ENCODE measurements at places on chromosomes 7 and 10.
A peak's percentile ranks its signal among the peaks of the same experiment; 100 is the strongest.

- no peak overlapping the region for H3K4me3 ChIP-seq
- no peaks in the 10 kb centered on the region for H3K36me3 ChIP-seq
- no peak overlapping the region for H3K27ac ChIP-seq
- H3K27me3 ChIP-seq = peaks cover 11% of the 10 kb centered on the region
Observed at GRCh38 chr10:100886963-100887362, 25.8 kb upstream of the SLF2 start.

- no peaks in the 10 kb centered on the region for H3K4me1 ChIP-seq
- H3K36me3 ChIP-seq = no peaks in the 10 kb centered on the region
- H3K27ac ChIP-seq = no peak overlapping the region
- no peak overlapping the region for H3K4me3 ChIP-seq
Observed at GRCh38 chr10:77932016-77932715, 5.6 kb upstream of the DLG5 start.

- no peaks in the 10 kb centered on the region for H3K4me1 ChIP-seq
- no peaks in the 10 kb centered on the region for H3K36me3 ChIP-seq
Observed at GRCh38 chr7:94243066-94243711, 151.5 kb upstream of the COL1A2 start.

DNA sequence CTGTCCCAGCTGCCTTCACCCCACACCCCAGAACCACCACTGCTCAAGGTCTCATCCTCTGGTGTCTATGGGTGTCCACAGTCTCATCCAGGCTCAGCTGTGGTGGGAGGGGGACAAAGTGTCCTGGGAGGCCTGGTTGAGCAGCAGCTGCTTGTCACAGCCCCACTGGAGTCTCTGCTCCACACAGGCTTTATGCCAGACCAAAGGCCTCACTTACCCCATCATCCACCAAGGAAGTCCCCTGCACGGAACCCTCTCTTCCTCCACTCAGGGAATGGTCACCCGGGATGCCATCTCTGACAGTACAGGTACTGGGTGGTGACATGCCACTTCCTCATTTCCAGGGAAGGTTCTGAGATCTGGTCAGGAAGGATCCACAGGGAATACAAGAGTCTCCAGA lies 925.4 kb upstream of the ZNF722 start:
- H3K27ac ChIP-seq = no peak overlapping the region
- H3K4me3 ChIP-seq = no peak overlapping the region
- no peak for DNase-seq
- H3K36me3 ChIP-seq = no peaks in the 10 kb centered on the region
- no peaks in the 10 kb centered on the region for H3K27me3 ChIP-seq

DNA sequence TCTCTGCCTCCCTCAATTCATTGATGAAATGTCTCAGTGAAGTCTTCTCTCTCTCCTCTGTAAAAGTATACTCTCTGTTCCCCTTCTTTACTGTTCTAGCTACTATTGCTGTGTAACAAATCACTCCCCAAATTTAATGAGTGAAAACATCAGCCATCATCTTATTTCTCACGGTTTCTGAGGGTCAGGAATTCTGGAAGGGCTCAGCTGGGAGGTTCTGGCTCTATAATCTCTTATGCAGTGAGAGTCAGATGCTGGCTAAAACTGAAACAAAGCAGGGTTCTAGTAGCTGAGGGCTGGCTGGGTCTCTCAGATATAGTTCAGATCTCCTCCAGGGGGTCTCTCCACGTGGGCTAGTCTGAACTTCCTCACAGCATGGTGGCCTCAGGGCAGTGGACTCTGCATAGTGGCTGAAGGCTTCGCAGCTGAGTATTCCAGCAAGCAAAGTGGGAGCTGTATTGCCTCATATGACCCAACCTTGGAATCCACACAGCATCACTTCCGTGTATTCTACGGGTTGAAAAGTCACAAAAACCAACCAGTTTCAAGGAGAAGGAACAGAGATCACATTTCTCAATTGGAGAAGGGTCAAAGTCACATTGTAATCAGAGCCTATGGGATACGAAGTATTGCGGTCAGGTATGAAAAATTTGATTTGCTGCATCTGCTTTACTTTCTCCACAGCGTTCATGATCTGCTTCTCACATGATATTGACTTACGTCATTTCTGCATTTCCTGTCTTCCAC lies 74.8 kb upstream of the ATRNL1 start:
- DNase-seq = no peak
- no peak overlapping the region for H3K27ac ChIP-seq

DNA sequence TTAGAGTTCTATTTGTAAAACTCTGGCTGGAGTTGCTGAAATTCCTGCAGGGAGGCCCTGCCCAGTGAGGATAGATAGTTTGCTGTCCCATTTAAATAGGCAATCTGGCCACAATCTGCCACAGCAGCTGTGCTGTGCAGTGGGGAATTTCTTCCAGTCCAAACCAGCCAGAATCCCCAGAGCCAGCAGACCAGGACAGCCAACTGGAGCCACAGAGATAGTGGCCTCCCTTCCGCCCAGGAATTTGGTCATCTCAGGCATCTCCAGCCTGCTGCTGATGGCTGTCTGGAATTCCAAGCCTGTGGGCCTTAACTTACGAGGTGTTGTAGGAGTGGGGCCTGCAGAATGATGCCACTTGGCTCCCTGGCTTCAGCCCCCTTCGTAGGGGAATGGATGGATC lies 643.4 kb downstream of the DNAJB9 start:
- DNase-seq = no peak
- H3K27ac ChIP-seq = no peak overlapping the region
- no peak overlapping the region for H3K4me3 ChIP-seq
- no peaks in the 10 kb centered on the region for H3K27me3 ChIP-seq
- no peaks in the 10 kb centered on the region for H3K4me1 ChIP-seq
- no peaks in the 10 kb centered on the region for H3K36me3 ChIP-seq

GRCh38 chr10:78332012-78332411 lies 298.3 kb downstream of the RPS24 start:
- H3K27ac ChIP-seq = no peak overlapping the region
- DNase-seq = no peak
- peaks cover 7% of the 10 kb centered on the region for H3K4me1 ChIP-seq
- H3K27me3 ChIP-seq = no peaks in the 10 kb centered on the region

DNA sequence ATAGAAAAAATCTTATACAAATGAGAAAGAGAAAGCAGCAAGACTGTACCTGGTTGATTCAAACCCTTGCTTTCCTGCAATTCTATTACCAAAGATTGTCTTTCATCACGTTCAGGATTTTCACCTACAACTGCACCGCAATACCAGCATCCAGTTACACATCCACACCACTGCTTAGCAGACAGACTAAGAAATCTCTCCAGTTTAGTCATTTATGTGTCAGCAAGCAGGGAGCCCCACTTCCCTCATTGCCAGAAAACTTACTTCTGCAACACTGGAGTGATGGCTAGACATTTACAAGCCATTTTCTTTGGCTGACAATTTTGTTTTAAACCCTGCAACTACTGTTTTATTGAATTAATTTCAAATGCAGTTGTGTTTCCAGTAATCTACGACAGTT lies 359.6 kb upstream of the MEOX2 start:
- H3K36me3 ChIP-seq = no peaks in the 10 kb centered on the region
- no peaks in the 10 kb centered on the region for H3K4me1 ChIP-seq
- no peak overlapping the region for H3K4me3 ChIP-seq
- no peak for DNase-seq
- no peak overlapping the region for H3K27ac ChIP-seq
- H3K27me3 ChIP-seq = no peaks in the 10 kb centered on the region

DNA sequence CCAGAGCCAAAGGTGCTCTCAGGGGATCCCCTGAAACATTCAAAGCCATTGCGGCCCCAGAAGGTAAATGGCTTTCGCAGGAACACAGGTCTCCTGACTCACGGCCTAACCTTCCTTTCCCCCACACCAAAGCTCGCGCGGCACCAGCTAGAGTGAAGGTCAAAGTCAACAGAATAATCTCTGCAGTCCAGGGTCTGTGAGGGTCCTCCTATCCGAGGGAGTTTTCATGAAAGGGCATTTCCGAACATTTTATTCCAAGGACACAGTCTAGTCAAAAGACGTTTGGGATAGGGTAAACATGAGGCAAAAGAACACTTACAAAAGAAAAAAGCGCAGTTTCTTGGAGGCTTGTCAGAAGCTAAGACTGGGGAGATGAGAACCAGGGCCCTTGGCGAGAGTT lies 559 bp upstream of the STEAP2 start:
- H3K36me3 ChIP-seq = no peaks in the 10 kb centered on the region
- no peak for DNase-seq
- no peaks in the 10 kb centered on the region for H3K27me3 ChIP-seq
- H3K4me3 ChIP-seq = peak overlapping the region; percentile 68
- peak overlapping the region; percentile 88 for H3K27ac ChIP-seq
- H3K4me1 ChIP-seq = no peaks in the 10 kb centered on the region

DNA sequence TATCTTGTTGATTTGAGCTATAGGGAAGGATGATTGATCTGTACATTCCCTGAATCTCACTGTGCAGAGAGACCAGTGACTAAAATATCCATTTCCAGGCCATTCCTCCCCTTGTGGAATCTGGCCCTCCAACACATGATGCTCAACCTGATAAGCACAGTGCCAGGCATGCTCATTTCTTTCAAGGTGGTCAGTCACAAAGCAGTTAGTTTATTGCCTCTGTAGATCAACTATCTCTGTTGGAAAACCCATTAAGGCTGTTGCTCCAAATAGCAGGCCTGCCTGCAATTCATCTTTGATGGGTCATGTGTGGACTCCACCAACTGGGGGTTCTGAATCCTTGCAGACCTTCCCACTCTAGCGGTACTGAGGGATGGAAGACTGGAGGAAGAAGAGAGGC lies 168.6 kb upstream of the FOXK1 start:
- DNase-seq = no peak
- no peaks in the 10 kb centered on the region for H3K36me3 ChIP-seq
- peaks cover 5% of the 10 kb centered on the region for H3K27me3 ChIP-seq
- H3K4me3 ChIP-seq = no peak overlapping the region
- no peaks in the 10 kb centered on the region for H3K4me1 ChIP-seq
- no peak overlapping the region for H3K27ac ChIP-seq

- H3K4me1 ChIP-seq = no peaks in the 10 kb centered on the region
- no peak overlapping the region for H3K4me3 ChIP-seq
- peak overlapping the region; percentile 49 for H3K27ac ChIP-seq
- no peaks in the 10 kb centered on the region for H3K27me3 ChIP-seq
Observed at GRCh38 chr10:113385021-113385999, 167.5 kb upstream of the HABP2 start.

DNA sequence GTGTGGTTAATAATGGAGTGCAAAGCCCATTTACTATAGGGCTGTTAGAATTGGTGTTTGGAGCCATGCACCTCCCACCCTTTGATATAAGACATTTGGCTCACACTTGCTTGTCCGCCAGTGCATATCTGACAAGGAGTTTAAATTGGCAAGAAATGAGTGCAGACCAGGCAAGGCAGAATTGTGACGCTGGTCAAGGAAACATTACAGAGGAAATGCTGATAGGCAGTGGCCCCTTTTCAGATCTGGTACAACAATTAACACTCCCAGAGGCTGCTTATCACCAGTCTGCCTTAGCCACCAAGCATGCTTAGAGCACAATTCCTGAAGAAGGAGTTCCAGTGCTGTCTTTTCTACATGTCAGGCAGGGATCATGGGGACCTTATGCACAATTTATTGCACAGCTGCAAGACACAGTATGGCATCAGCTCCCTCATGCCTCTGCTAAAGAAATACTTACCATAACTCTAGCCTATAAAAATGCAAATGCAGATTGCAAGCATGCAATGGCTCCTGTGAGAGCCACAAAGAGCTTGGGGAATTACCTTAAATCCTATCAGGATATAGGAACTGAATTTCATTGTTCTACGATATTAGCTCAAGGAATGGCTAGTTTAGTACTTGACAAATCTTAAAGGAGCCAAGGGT lies 35.2 kb downstream of the OR13A1 start:
- DNase-seq = no peak
- H3K4me1 ChIP-seq = no peaks in the 10 kb centered on the region
- no peak overlapping the region for H3K27ac ChIP-seq
- no peak overlapping the region for H3K4me3 ChIP-seq
- no peaks in the 10 kb centered on the region for H3K36me3 ChIP-seq

- no peak for DNase-seq
- peak overlapping the region; percentile 90 for H3K27ac ChIP-seq
- H3K4me1 ChIP-seq = peaks cover 15% of the 10 kb centered on the region
- no peaks in the 10 kb centered on the region for H3K27me3 ChIP-seq
- no peak overlapping the region for H3K4me3 ChIP-seq
Observed at GRCh38 chr10:114680543-114681117, 22.6 kb upstream of the ABLIM1 start.

DNA sequence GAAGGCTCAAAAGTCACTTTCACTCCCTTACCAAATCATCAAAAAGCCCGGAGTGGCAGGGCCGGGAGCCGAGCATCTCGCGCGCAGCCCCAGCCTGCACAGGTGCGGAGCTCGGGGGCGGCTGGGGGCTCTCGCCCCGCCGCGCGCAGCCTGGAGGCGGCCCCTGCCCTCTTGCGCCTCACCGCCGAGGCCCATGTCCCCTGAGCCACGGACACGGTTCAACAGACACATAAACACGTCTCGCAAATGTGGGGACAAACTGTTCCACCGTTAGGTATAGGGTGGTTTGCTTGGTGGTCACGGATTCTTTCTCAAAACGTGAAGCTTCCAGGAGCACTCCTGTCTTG lies 700 bp downstream of the GSAP start:
- H3K36me3 ChIP-seq = no peaks in the 10 kb centered on the region
- peak overlapping the region; percentile 78 for H3K4me3 ChIP-seq
- H3K27me3 ChIP-seq = no peaks in the 10 kb centered on the region
- peak overlapping the region; percentile 90 for H3K27ac ChIP-seq

DNA sequence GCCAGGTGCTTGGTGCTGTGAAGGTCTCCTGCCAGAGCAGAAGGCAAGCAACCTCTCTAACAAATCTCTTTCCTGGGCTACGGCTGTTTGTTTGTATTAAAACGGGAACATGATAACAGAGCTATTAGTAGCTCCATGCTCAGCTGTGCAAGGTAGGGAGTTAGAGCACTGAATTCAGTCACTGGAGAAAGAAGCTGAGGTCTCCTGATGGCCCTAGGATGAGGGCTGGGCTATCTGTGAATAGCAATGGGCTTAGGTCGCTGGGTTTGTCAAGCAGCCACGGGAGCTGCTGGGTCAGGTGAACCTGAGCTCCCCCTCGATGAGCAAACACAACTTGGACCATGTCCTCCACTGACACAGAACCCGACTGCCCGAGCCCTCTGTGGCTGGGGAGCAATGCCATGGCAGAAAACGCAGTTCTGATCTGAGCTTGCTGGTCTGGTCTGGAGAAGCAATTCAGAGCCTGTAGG lies 24.4 kb downstream of the TACC2 start:
- no peaks in the 10 kb centered on the region for H3K36me3 ChIP-seq
- H3K27me3 ChIP-seq = no peaks in the 10 kb centered on the region
- H3K27ac ChIP-seq = no peak overlapping the region

- H3K27me3 ChIP-seq = no peaks in the 10 kb centered on the region
- H3K4me1 ChIP-seq = no peaks in the 10 kb centered on the region
- DNase-seq = no peak
Observed at GRCh38 chr7:115289971-115290370, 368.1 kb downstream of the MDFIC start.

DNA sequence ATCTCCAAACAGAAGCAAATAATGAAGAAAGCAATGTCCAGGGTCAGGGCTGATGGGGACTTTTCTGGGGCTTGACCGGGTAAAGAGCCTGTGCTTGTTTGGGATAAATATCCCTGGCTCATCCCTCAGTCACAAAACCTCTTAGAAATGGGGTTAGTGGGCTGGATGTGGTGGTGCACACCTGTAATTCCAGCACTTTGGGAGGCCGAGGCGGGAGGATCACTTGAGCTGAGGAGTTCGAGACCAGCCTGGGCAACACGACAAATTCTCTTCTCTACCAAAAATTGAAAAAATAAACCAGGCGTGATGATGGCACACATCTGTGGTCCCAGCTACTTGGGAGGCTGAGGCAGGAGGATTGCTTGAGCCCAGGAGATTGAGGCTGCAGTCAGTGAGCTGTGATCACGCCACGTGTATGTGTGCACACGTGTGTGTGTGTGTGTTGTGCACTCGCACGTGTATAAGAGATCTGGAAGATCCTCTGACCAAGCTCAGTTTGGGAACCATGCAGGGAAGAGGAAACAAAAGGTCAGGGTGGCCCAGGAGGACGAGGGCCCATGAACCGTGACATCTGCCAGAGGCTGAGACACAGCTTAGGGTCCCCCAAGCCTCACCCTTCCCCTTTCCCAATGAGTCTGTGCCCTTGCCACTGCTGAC lies 258.6 kb downstream of the TEX36 start:
- no peaks in the 10 kb centered on the region for H3K4me1 ChIP-seq
- no peaks in the 10 kb centered on the region for H3K36me3 ChIP-seq
